ENCODE measurements at places on chromosomes 5 and 9.

GRCh38 chr5:43068037-43068436 lies 27.9 kb upstream of the ANXA2R start:
- no peak for DNase-seq

GRCh38 chr5:153086486-153086885 lies 404.0 kb upstream of the GRIA1 start:
- DNase-seq: no peak

DNA sequence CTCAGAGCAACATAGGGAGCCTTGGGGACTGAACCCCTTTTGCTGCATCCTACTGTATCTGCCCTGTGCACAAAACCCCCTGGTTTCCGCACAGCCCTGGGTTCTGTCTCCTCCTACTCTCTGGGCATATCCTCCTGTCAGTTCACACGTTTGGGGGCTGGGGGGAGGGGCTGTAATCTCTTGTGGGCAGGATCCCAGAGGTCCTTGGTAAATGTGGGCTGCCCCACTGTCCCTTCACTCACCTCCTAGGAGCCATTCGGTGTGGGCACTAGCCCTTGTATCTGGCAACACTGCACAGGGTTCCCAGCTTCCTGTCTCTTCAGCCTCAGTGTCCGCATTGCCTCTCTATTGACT lies 271.8 kb upstream of the DMAC1 start:
- DNase-seq: no peak

GRCh38 chr5:147648597-147648996 lies 133.9 kb downstream of the JAKMIP2 start:
- no peak for DNase-seq

DNA sequence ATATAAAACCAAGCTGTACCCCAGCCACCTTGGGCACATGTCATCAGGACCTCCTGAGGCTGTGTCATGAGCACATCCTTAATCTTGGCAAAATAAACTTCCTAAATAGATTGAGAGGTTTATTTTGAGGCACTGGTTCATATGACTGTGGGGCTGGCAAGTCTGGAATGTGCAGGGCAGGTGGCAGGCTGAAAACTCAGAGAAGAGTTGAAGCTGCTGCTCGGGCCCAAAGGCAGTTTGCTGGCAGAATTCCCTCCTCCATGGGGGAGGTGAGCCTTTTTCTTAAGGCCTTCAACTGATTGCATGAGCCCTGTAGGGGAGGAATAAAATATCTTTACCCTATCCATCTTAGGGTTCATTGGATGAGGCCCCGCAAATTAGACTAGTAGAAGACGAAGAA lies 72.2 kb upstream of the CDK20 start:
- no peak for DNase-seq

GRCh38 chr9:131608493-131609037 lies 63.2 kb downstream of the PRRT1B start:
- DNase-seq: no peak

All from stimulated activated CD4-positive, alpha-beta T cell treated with anti-CD3 and anti-CD28 coated beads, Interleukin-4, amount 100 ng/mL, for 48 hours (primary cell).